ENCODE measurements at places on chromosomes 12 and 14. TPM values are rescaled to one million over a fixed set of nuclear protein-coding genes. Genes with fewer than 3 reads are reported as not detected.

GRCh38 chr14:50697659-50698290, 29.7 kb upstream of the SAV1 start:
- DNase-seq, result no peak

DNA sequence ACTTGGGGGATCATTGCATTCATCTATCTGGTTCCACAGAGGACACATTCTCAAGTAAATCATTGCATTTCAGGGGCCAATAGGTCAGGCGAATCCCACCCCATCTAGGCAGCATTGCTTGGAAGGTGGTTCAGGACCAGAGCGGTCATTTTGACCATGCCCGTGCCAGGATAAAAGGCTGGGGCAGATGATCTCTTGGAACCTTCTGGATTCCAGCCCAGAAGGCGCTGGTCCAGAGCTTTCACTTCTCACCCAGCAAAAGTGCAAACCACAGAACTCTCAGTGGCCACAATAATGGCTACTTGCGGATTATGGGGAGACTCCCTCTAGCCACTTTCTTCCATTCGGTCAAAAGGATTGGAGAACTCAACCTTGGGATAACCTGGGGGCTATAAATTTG, 595 bp upstream of the KRT85 start:
- DNase-seq, result no peak

GLT1D1 gene
- total RNA-seq, result 0.41 TPM

- peak; percentile 86 for DNase-seq
Observed at GRCh38 chr12:31589904-31590641, 863 bp downstream of the DENND5B start.

GRCh38 chr14:22491683-22492621, 97.1 kb downstream of the DAD1 start:
- DNase-seq, result no peak

SERPINA4 gene
- 6.1 TPM for total RNA-seq

DNA sequence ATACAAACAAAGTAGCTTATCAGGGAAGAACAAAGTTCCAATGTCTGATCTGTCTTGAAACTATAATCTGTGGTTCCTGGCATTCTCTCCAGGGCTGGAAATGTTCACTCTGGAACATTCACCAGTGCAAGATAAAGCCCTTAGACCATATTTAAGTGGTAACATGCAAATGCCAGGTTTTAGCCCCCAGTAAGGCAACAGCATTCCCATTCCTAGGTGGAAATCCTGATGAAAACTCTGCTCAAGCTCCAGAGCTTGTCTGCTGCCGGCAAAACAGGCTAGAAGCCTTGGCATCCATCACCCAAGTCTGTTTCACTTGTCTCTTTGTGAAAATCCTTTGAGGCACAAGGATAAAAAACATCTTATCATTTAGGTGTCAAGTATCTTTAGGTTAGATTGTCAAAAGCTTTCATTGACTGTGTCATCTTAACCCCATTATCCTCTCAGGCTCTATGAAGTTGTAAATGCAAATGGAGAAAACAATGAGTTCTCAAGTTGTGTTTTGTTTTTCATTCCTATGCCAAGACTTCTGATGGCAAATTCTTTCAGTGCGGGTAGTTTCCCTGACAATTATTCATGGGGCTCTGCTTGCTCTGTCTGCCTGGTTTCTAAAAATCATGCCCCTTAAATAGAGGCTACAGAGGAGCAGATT, 344.7 kb downstream of the NELL2 start:
- no peak for DNase-seq

OR6C65 gene
- not detected for total RNA-seq

GRCh38 chr14:28303248-28303647, 463.3 kb upstream of the FOXG1 start:
- DNase-seq, result no peak

DNA sequence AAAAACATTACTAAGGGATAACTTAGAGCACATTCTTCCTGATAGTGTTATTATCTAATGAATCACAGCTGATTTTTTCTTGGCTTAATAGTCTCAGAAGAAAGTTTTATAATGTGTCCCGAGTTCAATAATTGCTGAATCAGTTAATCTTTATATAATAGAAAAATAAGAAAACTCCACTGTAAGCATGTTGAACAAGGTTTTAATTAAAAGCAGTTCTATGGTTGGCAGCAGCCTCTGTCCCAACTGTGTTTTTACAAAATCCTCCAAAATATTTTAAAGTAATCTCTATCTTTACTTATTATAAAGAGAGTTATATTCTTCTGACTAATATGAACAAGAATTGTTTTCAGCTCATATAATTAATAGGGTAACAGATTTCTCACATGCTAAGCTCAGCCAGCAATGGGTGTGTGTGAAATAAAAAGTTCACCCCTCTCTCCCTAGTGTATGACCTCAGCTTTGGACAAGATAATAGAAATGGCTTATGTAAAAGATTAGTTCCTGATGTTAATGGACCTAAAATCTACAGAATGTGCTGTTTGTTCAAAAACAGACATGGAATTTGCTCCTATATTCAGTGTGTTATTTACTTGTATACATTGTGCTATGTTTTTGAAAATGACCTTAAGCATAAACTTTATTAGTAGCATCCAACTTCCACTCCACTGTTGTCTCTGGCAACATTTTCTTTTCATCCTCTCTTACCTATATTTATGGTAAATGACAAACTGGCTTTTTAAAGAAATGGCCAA, 67.1 kb upstream of the DCN start:
- DNase-seq, result no peak

GRCh38 chr12:101839324-101840283, 8.8 kb upstream of the GNPTAB start:
- peak; percentile 54 for DNase-seq

DNA sequence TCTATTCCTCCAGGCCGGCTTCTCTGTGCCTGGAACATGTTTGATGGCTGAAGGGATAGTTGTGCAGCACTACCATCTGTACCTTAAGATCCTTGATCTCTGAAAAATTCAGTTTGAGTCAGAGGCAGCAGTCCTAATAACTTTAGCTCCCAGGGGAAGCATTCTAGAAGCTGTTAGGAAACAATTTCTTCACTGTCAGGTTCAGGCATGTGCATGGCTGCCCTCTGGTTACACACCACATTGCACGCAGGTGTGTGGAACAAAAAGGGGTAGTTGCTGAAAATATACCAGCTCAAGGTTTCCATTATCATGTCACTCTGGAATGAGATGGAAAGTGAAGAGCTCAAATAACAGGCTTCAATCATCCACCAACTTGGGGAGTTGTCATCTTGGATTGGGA, 80.1 kb downstream of the CHST11 start:
- DNase-seq, result no peak

- no peak for DNase-seq
Observed at GRCh38 chr14:53807542-53807941, 149.1 kb downstream of the BMP4 start.

DNA sequence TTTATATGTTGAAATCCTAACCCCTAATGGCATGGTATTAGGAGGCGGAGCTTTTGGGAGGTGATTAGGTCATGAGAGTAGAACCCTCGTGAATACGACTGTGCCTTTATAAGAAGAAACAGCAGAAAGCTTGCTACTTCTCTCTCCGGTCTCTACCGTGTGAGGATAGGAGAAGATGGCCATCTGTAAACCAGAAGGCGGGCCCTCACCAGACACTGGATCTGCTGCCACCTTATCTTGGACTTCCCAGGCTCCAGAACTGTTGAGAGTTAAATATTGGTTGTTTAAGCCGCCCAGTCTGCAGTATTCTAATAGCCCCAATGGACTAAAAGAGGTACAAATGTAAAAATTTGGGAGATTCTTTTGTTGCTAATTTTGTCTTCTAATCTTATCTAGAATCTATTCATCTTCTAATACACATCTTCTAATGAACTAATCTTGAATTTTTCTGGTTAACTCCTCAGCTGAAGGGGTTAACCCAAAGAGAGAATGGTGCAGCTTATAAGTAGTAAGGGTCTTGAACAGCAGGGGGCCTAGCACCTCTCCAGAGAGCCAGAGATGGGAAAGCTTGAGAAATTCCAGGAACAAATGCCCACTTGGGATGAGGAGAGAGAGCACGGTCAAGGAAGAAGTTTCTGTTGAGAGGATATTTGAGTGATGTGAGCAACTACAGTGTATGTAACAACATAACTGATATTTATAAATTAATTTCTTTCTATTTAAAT, 264.0 kb upstream of the GRIP1 start:
- no peak for DNase-seq

LIN52 gene
- 8.5 TPM for total RNA-seq

GRCh38 chr12:118763234-118763633, 218.1 kb upstream of the SRRM4 start:
- no peak for DNase-seq

DLST gene
- total RNA-seq, result 98.6 TPM

AQP2 gene
- 122 TPM for total RNA-seq

- no peak for DNase-seq
Observed at GRCh38 chr14:74579447-74580274, 32.4 kb downstream of the LTBP2 start.

DNA sequence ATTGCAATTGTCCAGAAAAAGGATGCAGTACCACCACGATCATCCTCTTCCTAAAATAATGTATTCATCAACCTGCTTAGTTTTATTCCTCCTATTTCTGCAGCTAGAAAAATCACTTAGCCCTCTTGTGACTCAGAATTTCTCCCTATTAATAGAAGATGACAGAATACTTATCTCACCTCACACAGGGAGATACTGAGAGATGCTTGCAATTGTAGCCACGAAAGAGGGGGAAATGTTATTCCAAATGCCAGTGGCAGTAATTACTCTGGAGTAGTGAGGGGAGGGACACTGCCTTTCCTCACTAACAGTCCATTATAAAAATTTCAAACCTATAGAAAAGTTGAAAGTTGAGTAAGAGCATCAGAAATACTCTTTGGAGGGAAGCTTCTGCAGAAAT, 11.8 kb upstream of the DUSP6 start:
- no peak for DNase-seq

DNA sequence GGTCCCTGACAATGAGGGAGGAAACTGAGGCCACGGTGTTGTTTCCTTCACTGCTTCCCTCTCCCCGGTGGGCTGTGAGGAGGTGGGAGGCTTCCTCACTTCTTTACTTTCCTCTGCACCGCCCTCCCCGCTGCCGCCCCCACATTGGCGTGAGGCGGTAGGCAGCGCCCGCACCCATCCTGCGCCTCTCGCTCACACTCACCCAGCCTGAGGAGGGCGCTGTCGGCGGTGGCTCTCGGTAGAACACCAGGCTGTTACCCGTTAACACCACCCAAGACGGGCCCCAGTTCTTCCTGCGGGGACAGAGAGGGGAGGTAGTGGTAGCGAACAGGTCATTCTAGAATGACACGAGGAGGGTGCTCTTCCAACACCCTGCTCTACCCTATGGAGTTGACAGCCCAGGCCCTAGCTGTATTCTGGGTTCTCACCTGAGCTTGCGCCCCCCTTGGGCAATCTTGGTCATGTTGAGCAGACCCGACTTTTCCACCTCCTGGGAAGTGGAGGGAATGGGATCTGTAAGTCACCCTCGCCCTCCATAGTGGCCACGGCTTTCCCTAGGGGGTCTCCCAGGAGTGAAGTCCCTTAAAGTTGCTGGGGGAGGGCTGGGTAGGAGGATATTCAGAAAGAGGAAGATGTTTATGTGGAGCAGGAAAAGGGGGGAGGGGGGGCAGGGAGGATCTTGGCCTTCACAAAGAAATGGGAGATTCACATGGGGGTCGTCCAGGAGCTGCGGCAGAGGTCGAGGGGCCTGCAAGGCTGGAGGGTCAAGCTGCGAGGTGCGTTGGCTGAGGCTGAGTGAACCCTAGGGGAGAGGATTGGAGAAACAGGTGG, 3.3 kb downstream of the ARHGAP9 start:
- DNase-seq, result no peak

GRCh38 chr12:76259660-76260389, 88.4 kb downstream of the BBS10 start:
- no peak for DNase-seq

LRP6 gene
- total RNA-seq, result 44.1 TPM

DNA sequence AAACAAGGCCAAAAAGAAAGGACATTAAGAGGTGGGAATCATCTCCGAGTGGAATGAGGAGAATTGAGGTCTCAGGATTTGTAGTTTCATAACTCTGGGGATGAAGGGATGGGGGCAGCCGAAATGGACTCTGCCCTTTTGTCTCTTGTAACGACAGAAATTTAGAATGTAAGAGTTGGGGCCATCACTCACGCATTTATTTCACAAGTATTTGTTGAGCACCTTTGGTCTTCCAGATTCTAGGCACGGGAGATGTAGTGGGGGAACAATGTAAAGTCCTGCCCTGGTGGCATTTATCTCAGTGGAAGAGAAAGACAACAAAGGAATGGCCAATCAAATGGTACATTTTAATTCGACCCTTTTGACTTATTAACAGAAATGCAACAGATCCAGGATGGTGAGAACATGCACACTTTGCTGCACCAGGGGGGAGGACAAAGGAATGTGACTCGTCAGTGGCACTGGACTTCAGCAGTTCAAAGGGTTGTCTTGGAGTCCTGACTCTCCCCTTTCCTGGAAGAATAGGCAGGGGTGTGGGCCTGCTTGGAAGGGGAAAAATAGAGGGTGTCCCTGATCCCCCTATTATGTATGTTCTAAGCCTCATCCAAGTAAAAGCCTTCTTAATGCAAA, 102.0 kb downstream of the TMEM30B start:
- no peak for DNase-seq

GRCh38 chr12:53102883-53103807, at the start of gene SOAT2:
TSS of gene SOAT2 (plus strand) at chr12:53103486. CDS start at chr12:53103578, 92 bp downstream.
- peak; percentile 39 for DNase-seq

GRCh38 chr14:23056956-23057756, at the start of gene CDH24:
TSS of gene CDH24 (minus strand) at chr14:23057520. CDS start at chr14:23055733, 1,787 bp downstream.
- peak; percentile 87 for DNase-seq

DNA sequence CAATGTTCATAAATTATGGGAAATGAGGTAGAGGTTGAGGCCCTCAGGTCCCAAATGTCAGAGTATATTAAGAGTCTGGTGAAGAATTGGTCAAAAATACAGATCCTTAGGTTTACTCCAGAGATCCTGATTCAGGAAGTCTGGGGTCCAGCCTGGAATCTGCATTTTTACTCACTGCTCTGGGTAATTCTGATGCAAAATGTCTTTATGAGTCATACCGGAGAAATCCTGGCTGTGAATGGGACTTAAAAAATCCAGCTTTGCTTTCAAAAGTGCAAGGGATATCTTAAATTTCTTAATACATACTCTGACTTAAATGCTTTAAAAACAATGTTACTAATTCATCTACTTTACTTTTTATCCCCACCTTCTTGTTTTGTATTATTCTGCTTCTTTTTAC, 74.5 kb downstream of the FERMT2 start:
- no peak for DNase-seq

DNA sequence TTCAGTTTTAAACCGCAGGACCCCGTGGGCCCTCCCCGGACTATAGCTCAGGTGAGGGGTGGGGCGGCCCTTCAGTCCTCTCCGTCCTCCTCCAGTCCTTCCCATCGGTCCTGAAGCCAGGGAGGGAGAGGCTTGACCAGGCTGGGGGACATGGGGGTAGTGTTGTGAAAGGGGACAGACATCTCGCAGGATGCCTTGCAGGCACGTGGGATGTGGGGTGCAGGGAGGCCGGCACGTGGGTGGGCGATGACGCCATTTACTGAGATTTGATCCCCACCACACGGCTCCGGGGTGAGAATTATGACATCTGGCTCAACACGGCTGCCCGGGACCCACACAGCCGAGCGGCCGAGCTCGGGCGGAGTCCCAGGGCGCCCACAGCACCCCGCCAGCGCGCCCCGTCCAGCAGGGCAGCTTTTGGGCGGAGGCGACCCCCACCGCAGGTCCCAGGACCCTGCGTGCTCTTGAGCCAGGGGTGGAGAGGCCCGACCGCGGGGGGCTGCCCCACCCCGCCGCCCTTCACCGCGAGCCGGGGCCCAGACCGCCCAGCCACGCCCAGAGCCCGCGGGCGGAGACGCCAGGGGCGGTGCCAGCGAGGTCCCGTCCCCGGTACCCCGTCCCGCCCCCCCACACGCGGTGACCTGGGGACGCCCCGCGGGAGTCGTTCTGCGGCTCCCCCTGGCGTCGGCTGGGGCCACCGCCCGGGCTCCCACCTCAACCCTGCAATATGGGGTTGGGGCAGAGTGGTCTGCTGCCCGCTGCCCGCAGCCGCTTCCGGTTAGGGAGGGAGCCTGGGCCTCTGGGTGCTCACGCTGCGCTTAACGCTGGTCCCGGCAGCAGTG, 3.3 kb upstream of the EXOC3L4 start:
- DNase-seq, result peak; percentile 89
